ENCODE measurements at places on chromosomes 7 and 10.

GRCh38 chr7:128833148-128833945 is 3.1 kb downstream of the FLNC start:
- no peak for DNase-seq

DNA sequence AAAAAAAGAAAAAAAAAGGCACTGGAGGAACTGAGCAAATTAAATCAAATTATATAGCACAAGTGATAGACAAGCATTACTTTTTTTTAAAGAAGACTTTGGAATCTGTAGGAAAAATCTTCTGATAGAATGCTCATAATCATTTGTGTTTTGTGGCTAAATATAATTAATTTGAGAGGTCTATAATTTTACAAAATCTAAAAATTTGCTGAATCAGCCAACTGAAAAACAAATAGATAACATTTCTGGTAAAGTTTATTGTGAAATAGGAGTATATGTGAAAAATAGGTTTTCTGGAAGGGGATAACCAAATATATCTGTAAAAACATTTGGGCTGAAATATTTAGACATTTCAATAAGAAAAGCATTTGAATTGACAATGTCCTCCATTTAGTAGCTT is 844.9 kb upstream of the COBL start:
- no peak for DNase-seq

DNA sequence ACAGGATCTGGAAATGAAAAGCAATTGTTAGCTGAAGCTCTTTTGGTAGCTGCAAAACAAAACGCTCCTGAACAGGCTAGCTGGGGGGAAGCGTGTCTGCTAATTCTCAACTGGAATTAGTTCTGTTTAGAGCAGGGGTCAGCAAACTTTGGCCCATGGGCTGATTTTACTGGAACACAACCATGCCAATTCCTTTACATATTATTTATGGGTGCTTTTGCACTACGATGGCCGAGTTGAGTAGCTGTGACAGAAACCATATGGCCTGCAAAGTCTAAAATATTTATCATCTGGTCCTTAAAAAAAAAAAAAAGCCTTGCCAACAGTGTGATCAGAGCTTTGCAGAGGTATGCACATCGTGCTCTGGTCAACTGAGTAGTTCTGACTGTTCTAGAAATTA is 108.4 kb upstream of the PDLIM1 start:
- DNase-seq, result no peak

- DNase-seq, result no peak
Observed at GRCh38 chr7:41861642-41862041, 158.8 kb upstream of the INHBA start.

- no peak for DNase-seq
Observed at GRCh38 chr7:96952974-96953391, 52.4 kb upstream of the DLX6 start.

DNA sequence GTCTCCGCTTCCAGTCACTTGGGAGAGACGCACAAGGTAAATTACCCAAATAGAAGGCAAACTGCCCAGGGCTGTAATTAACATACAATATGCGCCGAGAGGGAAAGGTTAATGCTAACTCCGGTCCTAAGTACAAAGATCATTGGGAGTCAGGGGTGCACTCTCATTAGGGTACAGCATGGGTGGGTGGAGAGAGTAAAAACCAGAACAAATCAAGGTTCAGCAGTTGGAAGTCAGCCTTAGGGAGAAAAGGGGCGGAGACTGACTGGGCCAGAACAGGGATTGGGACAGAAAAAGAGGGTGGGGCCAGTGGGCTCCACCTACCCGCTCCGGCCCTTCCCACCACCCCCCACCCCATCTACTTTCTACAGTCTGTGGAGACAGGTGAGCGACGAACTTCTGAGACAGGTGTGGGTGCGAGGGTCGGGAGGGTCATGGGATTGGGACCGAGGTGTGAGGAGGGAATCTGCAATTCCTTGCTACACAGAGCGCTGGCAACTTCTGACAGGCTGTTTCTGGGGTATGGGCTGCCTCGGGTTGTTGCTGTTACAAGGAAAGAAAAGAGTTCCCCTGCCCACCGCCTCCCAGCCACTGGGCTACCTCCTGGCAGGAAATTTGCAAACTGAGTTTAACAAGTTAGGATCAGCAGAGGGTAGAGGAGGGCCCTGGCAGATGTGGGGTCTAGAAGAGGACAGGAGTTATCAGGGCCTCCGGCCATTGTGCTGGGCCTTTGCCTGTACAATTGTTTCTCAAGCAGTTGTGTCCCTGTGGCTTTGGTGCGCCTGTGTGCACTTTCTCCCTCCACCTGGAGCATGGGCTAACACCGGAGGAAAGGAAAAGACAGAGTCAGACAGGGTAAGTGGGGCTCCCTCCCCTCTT is at the start of gene TMEM139:
Gene TMEM139 (plus strand): TSS at position 368 of the 879 bp plus-strand sequence. CDS start 1,000 bp downstream, outside the sequence.
- DNase-seq, result no peak

DNA sequence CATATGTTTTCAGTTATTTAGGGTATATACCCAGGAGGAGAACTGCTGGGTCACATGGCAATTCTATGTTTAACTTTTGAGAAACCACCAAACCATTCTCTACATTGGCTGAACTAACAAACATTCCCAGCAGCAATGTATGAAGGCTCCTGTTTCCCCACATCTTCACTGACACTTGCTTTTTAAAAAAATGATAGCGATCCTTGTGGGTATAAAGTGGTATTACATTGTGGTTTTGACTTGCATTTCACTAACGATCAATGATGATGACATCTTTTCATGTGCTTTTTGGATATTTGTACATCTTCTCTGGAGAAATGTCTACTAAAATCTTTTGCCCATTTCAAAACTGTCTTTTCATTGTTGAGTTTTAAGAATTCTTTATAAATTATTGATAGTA is 51.2 kb upstream of the ANAPC16 start:
- DNase-seq, result no peak

DNA sequence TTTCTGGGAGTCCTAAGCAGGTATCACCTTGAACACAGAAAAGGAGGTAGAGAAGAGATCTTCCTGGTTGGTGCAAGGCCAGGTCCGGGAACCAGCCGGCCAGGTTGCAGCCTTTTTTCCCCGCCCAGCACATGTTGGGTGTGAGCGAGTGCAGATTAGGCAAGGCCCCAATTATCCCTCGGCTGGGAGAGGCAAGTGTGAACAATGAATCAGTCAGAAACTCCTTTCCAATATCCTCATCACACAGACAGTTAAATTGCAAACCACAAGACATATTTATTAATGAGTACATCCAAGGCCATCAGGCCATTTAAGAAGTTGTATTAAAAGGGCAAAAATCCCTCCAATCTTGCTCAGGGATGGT is 115.0 kb upstream of the AFAP1L2 start:
- DNase-seq, result no peak
